Psoas muscle (tissue), 8 donors: ENCODE measurements at places on chromosomes 3 and 15. TPM values are rescaled to one million over a fixed set of nuclear protein-coding genes. Genes with fewer than 3 reads are reported as not detected.

Gene PSTPIP1
- 2.1 TPM for total RNA-seq

DNA sequence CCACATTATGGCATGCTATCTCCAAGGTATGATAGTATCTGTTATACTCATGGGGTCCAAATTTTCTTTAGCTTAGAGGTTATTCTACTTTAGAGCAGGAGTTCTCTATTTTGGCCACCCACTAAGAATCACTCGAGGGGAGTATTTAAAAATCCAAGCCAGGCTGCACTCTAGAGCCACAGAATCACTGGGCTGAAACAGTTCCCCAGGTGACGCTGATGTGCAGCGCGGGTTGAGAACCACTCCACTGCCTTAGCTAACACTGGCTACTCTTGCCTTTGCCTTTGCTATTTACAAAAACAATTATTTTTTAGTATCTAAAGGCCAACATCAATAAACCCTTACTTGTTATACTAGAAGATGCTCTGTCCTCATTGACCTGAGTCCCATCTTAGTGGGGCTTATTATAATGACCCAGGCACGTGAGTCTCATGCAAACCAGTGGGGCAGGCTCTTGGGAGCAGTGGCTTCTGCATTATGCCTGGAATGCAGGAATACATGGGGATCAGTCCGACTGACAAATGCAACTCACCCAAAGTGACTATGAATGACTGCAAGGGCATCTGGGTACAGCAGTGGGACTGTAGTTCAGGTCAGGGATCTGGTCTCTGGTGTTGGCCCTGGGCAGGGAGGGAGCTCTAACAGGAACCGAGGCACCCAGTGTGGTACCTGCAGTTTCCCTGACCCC, 21.7 kb upstream of the CGNL1 start:
- no peaks in the 10 kb centered on the region for H3K36me3 ChIP-seq
- no peak for DNase-seq
- H3K4me3 ChIP-seq, result no peak overlapping the region
- H3K4me1 ChIP-seq, result no peaks in the 10 kb centered on the region
- peaks cover 7% of the 10 kb centered on the region for H3K27me3 ChIP-seq
- H3K27ac ChIP-seq, result no peak overlapping the region

- peaks cover 2% of the 10 kb centered on the region for H3K27me3 ChIP-seq
- no peak overlapping the region for H3K4me3 ChIP-seq
- H3K27ac ChIP-seq, result no peak overlapping the region
- no peaks in the 10 kb centered on the region for H3K36me3 ChIP-seq
- H3K4me1 ChIP-seq, result no peaks in the 10 kb centered on the region
- DNase-seq, result no peak
Measured at GRCh38 chr15:98568382-98569017, 79.8 kb upstream of the IGF1R start.

GRCh38 chr3:11818033-11818432, 28.7 kb downstream of the TAMM41 start:
- H3K4me3 ChIP-seq, result no peak overlapping the region
- peak overlapping the region; percentile 79 for H3K27ac ChIP-seq
- H3K36me3 ChIP-seq, result no peaks in the 10 kb centered on the region
- no peaks in the 10 kb centered on the region for H3K27me3 ChIP-seq
